ENCODE measurements at places on chromosomes 4 and X.

DNA sequence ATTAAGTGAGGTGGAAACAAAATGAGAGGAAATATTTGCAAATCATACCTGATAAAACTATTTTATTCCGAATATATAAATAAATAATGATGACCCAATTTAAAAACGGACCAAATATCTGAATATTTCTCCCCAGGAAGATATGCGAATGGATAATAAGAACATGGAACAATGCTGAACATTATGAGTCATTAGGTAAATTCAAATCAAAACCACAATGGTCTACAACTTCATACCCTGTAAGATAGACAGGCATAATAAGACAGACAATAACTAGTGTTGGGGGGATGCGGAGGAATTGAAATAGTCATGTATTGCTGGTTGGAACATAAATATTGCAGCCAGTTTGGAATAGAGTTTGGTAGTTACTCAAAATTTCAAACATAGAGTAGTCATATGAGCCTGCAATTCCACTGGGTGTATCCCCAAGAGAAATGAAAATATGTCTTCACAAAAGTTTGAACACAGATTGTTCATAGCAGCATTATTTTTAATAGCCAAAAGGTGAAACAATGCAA lies 47.6 kb upstream of the DRP2 start:
- no peak for DNase-seq

GRCh38 chrX:5236096-5236495 lies 992.6 kb downstream of the NLGN4X start:
- DNase-seq = no peak

- no peak for DNase-seq
Measured at GRCh38 chrX:63281465-63281864, 69.7 kb downstream of the SPIN4 start.

DNA sequence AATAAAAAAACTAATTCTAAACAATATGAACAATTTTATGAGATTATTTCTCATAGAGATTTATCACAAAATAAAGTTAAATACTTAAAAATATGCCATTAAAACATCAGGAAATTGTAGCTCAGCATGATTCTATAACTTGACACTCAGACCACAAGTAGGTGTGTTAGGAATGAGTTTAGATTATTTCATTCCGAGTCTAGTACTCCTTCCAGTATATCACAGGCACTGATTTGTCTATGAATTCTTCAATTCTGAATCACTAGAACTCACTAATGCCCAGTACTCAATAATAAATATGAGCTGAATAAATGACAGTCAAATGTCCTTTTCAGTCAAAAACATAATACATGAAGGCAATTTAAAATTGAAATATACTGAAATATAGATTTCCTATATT lies 22.2 kb downstream of the BOD1L1 start:
- no peak for DNase-seq

GRCh38 chr4:38846015-38846414 lies 10.6 kb downstream of the TLR6 start:
- no peak for DNase-seq

- DNase-seq = no peak
Measured at GRCh38 chr4:76709772-76710090, 188.2 kb downstream of the SOWAHB start.

GRCh38 chr4:17667253-17667652 lies 52.8 kb downstream of the MED28 start:
- DNase-seq = no peak

DNA sequence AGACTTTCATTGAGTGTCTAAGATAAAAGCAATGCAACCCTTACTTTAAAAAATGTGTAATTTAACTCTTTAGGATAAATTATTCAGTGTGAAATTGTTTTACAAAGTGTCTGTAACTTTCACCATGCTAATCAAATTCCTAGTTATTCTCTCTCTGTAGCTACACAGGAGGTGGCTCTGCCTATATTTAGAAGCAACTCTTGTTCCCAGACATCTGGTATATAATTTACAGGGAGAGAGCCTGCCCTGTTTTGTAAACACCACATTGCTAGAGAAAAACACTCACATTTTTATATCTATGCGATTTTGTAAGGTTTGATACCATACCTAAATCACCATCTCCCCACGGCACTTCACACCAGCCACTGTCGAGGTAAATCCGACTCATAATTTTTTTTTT lies 35.5 kb upstream of the SPATA4 start:
- DNase-seq = no peak

DNA sequence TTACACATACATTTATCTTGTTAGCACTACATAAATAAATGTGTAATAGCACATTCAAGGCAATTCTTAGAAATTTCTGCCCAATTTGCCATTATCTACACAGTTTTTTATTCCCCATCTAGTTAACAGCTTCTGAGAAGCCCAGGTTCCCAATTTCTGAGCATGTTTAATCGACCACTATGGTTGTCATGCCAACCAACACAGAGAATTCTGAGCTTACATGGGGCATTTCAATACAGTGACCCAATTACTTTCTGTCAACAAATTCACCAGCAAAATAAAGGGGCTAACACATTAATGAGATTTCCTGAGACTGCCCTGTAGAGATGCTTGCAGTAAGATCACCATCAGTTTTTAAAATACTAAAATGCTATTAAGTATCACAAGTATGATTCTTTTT lies 22.0 kb downstream of the GPM6A start:
- no peak for DNase-seq

GRCh38 chrX:142204522-142205433 lies at the start of gene MAGEC2:
TSS of gene MAGEC2 (minus strand) at chrX:142205290. CDS start at chrX:142203987, 1,303 bp downstream.
- no peak for DNase-seq

DNA sequence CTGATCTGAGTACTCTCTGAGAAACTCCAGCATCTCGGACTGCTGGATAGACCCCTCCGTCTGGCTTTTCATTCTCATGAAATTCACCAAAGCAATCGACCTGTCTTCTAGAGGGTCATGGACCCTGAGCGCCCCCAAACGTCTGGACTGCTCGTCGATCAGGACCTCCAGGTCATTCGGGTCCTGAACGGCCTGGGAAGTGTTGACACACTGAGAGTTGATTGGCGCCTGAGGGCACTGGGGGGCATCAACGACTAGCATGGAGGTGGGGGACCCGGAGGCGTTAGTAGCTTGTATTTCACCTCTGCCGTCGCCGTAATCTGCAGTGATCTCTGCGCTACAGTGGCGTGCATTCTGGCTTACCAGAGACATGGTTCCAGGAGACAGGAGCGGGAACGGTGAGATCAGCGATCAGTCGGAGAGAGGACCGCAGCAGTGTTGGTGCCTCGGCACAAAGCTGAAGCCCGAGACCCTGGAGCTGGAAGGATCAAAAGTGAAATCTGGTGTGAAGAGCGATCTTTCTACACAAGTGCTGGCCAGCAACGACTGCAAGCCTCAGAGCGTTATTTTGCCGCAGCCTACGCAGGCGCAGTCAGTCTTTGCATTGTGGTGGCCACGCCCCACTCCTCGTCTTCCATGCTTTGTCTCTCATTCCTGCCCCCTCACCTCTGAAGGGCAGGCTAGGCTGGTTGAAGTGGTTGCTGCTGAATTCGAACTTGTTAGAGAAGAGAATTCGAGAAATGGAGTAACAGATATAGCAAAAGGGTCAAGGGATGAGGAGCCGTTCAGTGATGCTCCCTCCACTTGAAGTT lies at the start of gene MAGEE2:
Gene MAGEE2, minus strand, starts transcription at position 575 of the 812 bp plus-strand sequence. Its CDS starts 203 bp downstream, at position 372.
- no peak for DNase-seq

DNA sequence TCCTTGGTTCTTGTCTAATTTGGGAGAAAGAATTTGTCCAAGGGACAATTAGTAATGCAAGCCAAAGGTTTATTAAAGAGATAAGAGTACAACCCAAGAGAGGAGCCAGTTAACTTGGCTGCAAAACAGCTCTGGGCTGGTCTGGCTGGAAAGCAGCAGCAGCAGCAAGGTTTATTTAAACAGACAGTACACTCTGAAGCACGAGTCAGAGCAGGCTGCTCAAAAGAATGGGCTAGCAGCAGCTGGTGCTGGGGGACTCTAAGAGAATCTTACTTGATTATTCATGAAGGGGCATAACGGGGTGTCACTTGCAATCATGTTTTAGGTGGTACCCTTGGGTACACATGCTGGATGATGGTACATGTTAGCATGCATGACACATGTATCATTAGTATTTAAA lies 17.1 kb upstream of the CT47C1 start:
- DNase-seq = no peak

- DNase-seq = no peak
Measured at GRCh38 chrX:123357941-123358340, 173.9 kb downstream of the GRIA3 start.

DNA sequence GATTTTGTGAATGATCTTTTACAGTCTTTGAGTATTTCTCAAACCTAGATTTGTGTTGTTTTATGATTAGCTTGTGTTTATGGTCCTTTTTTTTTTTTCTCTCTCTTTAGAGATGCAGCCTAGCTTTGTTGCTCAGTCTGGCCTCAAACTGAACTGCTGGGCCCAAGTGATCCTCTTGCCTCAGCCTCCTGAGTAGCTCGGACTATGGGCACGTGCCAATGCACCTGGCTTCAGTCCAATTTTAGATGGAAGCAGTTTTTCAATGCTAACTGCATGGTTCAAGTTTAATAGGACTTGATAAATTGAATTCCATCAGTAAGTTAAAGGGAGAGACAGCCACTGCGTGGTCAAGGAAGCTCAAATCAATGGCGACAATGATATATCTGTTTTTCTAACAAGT lies 3.8 kb upstream of the FGG start:
- no peak for DNase-seq

- no peak for DNase-seq
Measured at GRCh38 chr4:188012426-188012945, 16.9 kb downstream of the ZFP42 start.
